Posterior vena cava (tissue), 2 donors: ENCODE measurements at places on chromosomes 12 and 14. TPM values are rescaled to one million over a fixed set of nuclear protein-coding genes. Genes with fewer than 3 reads are reported as not detected.

GRCh38 chr12:104292872-104293794 lies 10.4 kb upstream of the EID3 start:
- DNase-seq = no peak

GRCh38 chr12:122412851-122413433 lies 9.5 kb downstream of the CLIP1 start:
- DNase-seq = no peak

Gene MTA1
- 60.7 TPM for total RNA-seq

DNA sequence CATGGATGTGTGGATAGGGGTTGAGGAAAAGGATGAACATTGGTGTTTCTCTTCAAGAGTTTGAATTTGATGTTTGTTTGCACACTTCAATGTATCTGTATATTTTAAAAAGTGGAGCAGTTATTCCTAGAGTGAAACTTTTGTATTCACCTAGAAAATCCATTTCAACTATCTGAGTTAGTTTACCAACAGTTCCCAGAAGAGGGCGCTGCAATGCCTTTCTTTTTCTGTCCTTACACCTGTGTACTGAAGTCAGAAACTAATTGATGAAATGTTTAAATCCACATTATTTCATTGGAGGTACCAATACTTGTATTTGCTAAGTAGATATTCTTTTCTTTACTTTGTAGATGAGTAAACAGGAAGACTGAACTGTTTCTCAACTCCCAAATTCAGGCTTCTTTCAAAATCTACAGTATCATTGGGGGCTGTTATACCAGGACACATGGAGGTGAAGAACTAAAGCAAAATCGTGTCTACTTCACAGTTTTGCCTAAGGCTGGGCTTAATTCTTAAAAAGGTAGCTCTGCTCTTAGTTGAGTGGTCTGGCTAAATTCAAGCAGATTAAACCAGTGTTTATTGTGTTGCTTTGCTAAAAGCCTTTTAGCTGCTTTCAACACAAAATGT lies 26.6 kb upstream of the KLRB1 start:
- DNase-seq = no peak
